ENCODE measurements at places on chromosomes 6 and 20.
A peak's percentile ranks its signal among the peaks of the same experiment; 100 is the strongest.

DNA sequence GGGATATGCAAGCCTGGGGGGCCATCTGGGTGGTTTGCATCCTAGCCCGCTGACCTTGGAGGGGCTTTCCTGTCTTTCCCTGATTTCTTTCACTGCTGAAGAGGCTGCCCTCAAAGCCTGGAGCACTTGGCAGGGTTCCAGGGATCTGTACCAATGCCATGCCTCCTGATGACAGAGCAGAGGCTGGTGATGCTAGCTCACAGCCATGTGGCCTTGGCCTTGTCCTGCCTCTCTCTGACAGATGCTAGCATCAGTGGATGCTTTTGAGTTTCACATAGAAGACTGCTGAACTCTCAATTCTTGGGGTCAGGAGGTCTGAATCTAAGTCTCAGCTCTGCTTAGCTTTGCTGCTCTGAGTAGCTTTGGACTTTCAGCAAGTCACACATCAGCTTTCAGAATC is 21.9 kb upstream of the RREB1 start:
- DNase-seq: peak; percentile 9

DNA sequence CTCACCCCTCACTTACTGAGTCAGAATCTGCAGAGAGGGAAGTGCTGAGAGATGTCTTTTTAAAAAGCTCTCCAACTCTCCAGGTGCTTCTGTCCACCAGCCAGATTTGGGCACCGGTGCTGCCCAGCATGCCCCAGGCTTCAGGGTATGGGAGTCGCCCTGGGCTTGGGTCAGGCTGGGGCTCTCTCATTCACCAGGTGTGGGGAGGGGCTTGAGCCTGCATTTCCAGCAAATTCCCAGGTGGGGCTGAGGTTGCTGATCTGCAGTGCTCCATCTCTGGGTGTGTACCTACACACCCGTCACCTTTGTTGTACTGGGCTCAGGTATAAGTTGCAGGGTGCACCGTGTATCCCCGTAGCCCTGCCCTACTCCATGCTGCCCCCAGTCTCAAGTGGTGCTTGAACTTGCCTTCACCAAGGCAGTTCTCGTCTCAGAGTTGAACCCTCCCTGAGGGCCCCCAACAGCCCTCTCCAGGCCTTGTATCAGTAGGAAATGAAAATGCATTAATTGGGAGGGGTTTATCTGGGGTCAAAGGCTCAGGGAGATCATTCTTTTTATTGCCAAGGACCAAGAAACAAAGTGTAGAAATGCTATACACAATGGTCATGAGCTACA is 23.5 kb downstream of the PPP1R3G start:
- no peak for DNase-seq

DNA sequence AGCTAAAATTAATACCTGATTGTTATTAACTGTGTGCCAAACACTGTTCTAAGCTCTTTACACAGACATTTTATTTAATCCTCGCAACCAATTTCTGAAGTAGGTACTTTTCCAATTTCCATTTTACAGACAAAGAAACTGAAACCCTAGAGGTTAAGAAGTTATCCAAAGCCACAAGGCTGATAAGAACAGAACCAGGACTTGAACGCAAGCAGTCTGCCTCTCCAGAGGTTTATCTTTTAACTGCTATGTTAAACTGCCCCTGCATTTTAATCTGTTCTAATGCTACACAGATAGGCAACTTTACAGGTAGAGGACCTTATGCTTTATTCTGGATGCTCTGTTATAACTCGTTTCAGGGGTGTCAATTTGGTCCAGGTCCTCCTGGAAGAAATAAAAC is 118.2 kb downstream of the SLC16A10 start:
- no peak for DNase-seq

DNA sequence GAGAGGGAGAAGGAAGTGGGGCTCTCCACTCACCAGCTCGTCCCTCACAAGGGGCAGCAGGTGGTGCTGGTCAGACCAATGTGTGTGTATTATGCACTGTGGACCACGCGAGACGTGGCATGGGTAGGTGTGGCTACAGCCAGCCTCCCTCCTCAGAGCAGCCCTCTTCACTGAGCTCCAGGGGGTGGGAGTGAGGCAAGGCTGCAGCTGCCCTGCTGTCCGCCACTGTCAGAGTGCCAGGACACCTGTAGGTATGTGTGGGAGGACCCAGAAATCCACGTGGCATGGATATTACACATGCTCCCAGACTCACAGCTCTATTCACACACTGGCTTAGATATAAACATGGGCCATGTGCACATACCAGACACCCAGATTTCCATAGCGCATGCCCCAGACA is 90.3 kb downstream of the VEGFA start:
- DNase-seq: no peak

GRCh38 chr20:3935295-3935955 is 46.2 kb downstream of the PANK2 start:
- DNase-seq: no peak

GRCh38 chr6:12371151-12371550 is 81.0 kb downstream of the EDN1 start:
- no peak for DNase-seq

Data from fibroblast of skin of abdomen (primary cell).